ENCODE measurements at places on chromosomes 11 and 22. TPM values are rescaled to one million over a fixed set of nuclear protein-coding genes. Genes with fewer than 3 reads are reported as not detected.

Gene MMP13
- total RNA-seq: 0.72 TPM

Gene MMP27
- not detected for total RNA-seq

DNA sequence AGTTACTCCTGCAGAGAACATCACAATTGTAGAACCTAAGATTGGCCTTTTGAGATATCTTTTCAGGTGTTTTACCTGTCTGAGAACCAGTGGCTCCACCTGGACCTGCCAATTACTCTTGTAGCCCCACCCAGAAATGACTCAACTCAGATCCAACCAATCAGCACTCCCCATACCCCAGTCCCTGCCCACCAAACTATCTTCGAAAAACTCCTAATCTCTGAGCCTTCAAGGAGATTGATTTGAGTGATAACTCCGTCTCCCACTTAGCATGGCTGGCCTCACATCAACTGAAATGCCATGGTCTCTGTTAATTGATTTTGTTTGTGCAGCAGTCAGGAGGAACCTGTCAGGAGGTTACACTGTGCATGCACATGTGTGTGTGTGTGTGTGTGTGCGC lies 103.6 kb downstream of the MTNR1B start:
- no peaks in the 10 kb centered on the region for H3K36me3 ChIP-seq
- H3K27ac ChIP-seq: no peak overlapping the region
- DNase-seq: no peak
- no peak overlapping the region for H3K4me3 ChIP-seq

Gene SAA1
- total RNA-seq: 79.1 TPM

Gene CLP1
- 8.5 TPM for total RNA-seq

Gene NRGN
- not detected for total RNA-seq

Data from suprapubic skin (tissue), 4 donors.